ENCODE measurements at places on chromosomes 6 and 20.
A peak's percentile ranks its signal among the peaks of the same experiment; 100 is the strongest.

DNA sequence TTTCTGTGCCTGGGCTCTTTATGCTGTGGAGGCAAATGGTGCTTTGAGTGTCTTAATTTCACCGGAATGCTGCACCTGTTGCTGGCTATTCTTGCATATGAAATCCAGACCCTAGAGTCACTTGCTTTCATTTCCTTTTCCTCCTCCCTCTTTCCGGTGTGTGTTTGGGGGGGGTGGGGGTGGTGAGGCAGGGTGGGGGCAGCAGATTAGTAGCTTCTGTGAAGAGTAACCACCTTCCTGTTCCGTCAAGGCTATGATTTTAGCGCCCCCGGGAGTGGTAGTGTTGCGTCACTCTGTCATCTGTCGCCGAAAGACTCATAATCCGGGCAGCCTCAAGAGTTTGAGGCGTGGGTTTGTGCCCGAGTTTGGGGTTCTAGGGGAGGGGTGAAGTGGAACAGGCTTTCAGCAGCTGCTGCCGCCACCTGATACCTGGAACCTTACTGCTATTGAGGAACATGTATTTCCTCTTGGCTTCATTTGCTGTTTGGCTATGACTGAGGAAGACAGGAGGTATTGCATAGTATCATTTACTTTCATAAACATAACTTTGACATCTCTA is 49.1 kb downstream of the UTRN start:
- DNase-seq: peak; percentile 82

- no peak for DNase-seq
Measured at GRCh38 chr6:117232196-117232595, 33.2 kb upstream of the VGLL2 start.

GRCh38 chr6:132190815-132191175 is 210.5 kb downstream of the MOXD1 start:
- no peak for DNase-seq

GRCh38 chr6:111938710-111939109 is 65.5 kb upstream of the FYN start:
- DNase-seq: no peak

- DNase-seq: no peak
Measured at GRCh38 chr6:75495011-75495410, 1.4 kb upstream of the FILIP1 start.

- no peak for DNase-seq
Measured at GRCh38 chr6:138253731-138254130, 35.4 kb upstream of the PBOV1 start.
